Cortex of kidney (tissue), 1 donor: ENCODE measurements at places on chromosomes 6 and 20.

DNA sequence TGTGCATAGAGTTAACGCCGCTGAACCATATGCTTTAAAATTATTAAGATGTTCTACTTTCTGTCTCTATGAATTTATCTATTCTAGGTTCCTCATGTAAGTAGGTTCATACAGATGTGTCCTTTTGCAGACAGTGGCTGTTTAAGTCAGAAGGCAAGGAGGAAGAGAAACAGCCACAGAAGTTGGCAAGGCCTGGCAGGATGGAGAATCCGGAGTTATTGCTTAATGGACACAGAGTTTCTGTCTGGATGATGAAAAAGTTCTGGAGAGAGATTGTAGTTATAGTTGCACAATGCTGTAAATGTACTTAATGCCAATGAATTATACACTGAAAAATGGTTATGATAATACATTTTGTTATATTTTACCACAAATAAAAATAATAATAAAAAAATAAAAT is 283.6 kb upstream of the CNR1 start:
- DNase-seq, result no peak

DNA sequence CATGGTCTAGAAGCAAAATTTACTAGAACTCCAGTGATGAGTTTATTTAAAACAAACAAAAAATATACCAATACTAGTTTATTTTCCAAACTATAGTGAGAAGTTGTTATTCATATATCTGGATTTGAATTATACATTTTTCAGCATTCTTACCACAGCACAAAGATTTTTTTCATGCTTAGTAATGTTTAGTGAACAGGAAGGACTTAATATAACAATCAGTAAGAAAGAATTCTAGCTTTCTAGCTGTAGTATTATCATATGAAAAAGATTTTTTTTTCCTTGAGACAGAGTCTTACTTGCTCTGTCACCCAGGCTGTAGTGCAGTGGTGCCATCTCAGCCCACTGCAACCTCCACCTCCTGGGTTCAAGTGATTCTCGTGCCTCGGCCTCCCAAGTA is 13.8 kb downstream of the MARCKS start:
- DNase-seq, result no peak

GRCh38 chr6:29509239-29509638 is 21.5 kb upstream of the MAS1L start:
- DNase-seq, result no peak

DNA sequence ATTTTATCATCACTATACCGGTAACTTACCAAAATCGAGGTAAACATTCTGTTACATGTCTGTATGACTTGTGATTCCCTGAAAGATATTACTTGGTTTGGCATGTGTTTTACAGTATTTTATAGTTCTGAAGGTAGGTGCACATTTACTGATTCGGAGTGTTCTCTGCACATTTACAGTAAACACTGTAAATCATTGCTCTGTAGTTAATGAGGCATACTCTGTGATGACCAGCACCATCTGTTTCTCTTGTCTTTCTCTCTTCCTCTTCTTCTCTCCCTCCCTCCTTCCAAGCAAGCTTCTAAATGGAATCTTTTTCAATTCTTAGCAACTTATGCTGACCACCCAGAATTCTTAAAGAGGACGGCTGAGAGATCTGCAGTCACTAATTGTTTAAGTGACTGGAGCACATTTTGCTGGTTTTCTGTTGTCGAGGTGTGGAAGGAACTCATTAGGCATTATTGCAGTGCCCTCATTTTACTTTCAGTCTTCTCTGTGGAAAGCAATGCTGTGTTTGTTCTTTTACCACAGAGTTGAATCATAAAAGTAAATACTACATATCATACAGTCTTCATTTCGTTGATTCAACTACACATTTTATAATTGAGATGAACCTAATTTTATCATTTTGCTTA is 126.5 kb downstream of the UTRN start:
- DNase-seq, result no peak

GRCh38 chr20:55472704-55473103 is 532.6 kb downstream of the CBLN4 start:
- no peak for DNase-seq

GRCh38 chr20:24609757-24610156 is 140.3 kb downstream of the SYNDIG1 start:
- DNase-seq, result no peak

GRCh38 chr20:50491926-50492634 is 18.1 kb upstream of the PTPN1 start:
- no peak for DNase-seq
